Left lobe of liver (tissue), 2 donors: ENCODE measurements at places on chromosomes 11 and 22. TPM values are rescaled to one million over a fixed set of nuclear protein-coding genes. Genes with fewer than 3 reads are reported as not detected.

The GPHA2 gene
- total RNA-seq = 0.25 TPM

The ZFP91 gene
- total RNA-seq = 19.3 TPM

The ST3GAL4 gene
- 7.3 TPM for total RNA-seq

The APOBEC3H gene
- total RNA-seq = not detected

The OR10A2 gene
- not detected for total RNA-seq

The MAPK8IP1 gene
- 8.0 TPM for total RNA-seq

The TRIM49 gene
- total RNA-seq = not detected

DNA sequence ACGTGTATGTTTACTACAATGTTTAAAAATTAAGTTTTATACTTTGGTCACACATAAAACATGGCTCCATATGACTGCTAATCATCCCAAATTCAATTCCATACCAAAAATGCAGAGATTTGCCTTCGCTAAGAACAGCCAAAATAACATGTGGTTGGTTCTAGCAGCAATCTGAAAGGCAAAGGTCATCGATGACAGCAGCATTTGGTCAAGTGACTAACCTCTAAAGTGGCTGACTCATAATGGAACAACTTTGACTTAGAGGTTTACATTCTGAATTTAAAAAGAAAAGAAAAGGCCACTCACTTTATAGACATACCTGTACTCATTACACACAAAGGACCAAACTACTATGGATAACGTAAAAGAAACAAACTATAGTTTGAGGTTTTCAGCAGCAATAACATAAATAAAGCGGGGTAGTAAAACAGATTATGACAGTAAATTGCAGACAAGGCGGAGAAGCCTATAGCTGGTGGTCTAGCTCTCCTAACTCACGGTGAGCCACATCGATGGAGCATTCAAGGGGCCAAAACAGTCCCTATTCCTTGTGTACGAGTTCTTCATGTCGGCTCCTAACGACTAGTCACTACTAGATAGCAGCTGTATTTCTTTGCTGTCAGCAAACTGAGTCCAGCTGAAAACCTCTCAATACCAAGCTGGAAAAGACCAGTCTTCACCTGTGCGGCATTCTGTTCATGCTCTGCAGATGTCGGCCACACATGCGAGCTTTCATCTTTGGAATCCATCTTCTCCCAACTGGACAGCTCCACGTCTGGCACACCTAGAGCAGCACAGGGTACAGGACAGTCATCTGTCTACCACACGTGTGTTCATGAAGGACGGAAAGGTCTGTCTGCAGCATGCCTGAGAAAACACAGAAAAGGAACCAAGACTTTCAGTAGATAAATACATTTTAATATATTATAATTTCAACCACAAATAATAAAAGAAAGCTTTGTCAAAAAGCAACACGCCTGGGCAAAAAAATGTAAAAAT is 42.1 kb downstream of the PRDM10 start:
- no peak for DNase-seq

GRCh38 chr11:64150481-64151239 is 15.3 kb downstream of the MACROD1 start:
- peak; percentile 90 for DNase-seq

DNA sequence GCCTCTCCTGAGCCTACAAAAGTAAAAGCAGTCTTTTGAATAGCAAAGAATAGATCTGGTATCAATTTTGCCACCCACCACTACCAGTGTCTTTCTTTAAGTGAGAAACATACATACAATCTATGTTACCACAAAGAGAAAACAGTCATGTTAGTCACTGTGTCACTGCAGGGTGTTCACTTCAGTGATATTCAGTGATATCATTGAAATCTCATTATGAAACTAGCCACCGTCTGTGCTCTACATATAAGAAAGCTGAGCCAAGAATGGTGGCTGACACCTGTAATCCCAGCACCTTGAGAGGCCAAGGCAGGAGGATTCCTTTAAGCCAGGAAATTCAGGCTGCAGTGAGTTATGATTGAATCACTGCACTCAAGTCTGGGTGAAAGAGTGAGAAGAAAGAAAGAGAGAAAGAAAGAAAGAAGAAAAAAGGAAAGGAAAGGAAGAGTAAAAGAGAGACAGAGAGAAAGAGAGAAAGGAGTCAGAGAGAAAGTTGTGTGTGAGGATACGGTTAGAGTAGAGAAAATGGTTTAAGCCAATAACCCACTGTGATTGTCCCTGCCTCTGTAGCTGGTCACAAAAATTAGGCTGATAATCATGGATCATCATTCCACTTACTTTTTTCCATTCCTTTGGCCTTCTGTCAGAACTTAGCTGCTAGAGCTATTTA is 847.1 kb downstream of the FAM181B start:
- DNase-seq = no peak

DNA sequence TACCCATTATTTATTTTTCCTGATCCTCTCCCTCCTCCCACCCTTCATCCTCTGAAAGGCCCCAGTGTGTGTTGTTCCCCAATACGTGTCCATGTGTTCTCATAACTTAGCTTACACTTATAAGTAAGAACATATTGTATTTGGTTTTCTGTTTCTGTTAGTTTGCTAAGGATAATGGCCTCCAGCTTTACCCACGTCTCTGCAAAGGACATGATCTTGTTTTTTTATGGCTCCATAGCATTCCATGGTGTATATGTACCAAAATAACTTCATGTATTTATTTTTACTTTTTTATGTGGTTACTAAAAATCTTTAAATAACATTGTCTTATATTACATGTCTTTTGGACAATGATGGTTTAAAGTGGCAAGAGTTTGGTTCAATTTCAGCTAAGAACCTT is 15.2 kb downstream of the PDGFD start:
- no peak for DNase-seq

- no peak for DNase-seq
These were observed 70.8 kb upstream of the TEAD1 start for GRCh38 chr11:12603143-12604088.

GRCh38 chr11:58628446-58628845 is 6.0 kb downstream of the CNTF start:
- no peak for DNase-seq

DNA sequence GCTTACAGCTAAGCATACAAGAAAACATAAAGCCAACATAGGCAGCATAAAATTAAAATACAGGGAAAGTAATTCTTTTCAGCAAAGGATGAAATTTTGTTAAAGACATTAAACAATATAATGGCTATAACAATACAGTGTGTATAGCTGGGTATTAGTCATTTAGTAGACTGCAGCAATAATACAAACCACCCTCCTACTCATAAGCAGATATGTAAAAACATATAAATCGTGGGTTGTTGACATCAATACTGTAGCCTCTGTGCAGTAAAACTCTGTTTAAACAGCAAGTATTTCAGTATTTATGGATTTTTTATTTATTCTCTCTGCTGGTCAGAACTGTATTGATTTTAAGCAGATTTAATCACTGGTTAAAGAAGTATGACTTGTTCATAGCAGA is 639.1 kb upstream of the ANO5 start:
- DNase-seq = no peak

- no peak for DNase-seq
These were observed 138.5 kb downstream of the SWAP70 start for GRCh38 chr11:9802291-9802861.

- DNase-seq = peak; percentile 59
These were observed 143.2 kb downstream of the BBOX1 start for GRCh38 chr11:27183672-27184457.

- peak; percentile 58 for DNase-seq
These were observed 425.4 kb downstream of the ETS1 start for GRCh38 chr11:128161994-128162393.
